Stimulated activated naive CD8-positive, alpha-beta T cell treated with anti-CD3 and anti-CD28 coated beads, Interleukin-15, Interleukin-2, amounts not matched to agents 100 U/mL and 50 U/mL, for 24 hours (primary cell): ENCODE measurements at places on chromosomes 7 and 10.

GRCh38 chr7:29642494-29643155 is 79.0 kb downstream of the PRR15 start:
- DNase-seq, result no peak

GRCh38 chr10:3874990-3875841 is 90.2 kb upstream of the KLF6 start:
- peak; percentile 2 for DNase-seq

- no peak for DNase-seq
These were observed 42.4 kb upstream of the ANKRD1 start for GRCh38 chr10:90963331-90963730.

DNA sequence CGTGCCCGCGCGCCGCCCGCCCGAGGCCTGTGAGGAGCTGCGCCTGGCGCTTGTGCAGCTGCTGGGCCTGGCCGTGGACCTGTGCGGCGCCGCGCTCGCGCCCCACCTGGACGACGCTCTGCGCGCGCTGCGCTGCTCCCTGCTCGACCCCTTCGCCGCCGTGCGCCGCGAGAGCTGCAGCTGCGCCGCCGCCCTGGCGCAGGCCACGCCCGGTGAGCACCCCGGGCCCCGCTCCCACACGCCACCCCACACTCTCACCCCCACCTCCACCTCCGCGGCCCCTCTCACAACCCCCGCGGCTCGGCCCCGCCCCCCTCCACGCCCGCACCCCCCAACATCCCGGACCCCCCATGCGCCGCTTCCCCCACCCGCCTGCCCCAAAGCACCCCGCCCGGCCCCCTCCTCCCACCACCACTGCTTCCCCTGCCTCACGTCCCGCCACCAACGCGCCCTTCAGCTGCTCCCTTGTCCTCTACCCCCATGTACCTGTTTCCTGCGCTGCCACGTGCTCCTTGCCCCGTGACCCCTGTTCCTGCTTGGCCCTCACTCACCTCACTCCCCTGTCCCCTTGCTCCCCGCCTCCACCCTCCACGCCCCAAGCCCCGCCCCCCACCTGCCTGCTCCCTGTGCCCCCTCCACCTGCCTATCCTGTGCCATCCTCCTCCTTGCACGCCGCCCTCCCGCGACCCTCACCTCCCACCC is at the start of gene PRKAR1B:
Gene PRKAR1B, minus strand, starts transcription at position 178 of the 702 bp plus-strand sequence. CDS start 15,776 bp downstream, outside the sequence.
- peak; percentile 59 for DNase-seq

DNA sequence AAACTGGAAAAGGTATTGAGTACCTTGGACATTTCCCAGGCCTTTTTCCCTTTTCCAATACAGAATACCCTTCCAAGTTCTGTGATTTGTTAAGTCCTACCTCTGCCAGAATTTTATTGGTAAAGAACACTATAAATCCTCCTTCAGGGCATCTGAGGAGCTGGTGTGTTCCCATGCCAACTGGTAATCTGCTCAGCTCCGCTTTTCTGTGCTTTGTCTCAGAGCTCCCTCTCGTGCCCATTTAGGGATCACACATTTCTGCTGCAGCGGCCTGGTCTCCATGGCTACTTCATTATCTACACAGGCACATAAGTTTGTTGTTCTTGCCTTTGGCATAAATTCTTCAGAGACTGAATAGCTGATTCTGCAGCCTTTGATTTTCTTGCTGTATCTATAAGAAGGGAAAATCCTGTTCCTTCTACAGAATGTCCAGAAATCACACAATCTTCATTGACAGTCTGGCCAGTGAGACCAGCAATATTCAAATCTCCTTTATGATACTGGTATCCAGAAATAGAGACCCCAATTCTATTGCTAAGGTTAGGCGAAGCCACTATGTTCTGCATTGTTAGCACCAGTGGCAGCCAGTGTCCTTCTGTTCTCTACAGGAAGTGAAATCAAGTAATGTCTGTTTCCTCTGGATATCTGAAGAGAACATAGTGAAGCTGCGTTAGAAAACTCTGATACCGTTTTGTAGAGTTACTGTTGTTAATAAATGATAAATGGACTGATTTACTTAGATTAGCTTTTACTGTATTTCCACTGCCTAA is 51.9 kb downstream of the DENND11 start:
- DNase-seq, result no peak

DNA sequence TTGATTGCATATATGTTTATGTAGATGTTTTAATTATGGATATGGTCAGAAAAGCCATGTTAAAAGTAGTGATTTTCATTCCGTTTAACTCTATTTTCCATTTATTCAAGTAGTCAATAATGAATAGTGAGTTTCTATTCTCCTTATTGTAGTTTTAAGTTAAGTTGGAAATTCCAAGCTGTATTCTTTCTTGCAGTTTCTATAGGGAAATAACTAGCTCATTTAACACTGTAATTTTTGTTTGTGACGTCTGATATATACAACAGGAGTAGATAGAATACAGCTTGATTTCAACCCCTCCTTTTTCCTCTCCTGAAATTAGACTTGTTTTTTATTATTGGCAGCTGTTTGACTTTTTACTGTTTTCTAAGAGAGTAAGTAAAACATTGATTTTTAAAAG is 47.2 kb downstream of the SLK start:
- DNase-seq, result no peak

DNA sequence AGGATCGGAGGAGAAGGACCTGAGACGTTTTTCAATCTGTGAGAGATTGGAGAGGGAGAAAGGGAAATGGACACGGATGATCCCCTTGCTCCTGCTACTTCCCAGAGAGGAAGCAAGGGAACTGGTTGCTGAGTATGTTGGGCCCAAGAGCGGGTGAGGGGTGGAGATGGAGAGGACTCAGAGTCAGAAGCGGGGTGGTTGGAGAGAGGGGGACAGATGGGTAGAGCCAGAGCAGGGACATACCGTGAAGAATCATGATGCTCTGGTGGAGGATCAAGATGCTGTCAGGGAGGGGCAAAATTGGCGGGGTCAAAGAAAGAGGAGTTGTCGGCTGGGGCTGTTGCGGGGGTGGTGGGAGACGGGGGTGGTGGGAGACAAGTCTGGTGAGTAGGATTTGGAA is 2.4 kb upstream of the CHST3 start:
- DNase-seq, result no peak

- no peak for DNase-seq
These were observed 17.1 kb downstream of the GRID1 start for GRCh38 chr10:86349474-86349873.

DNA sequence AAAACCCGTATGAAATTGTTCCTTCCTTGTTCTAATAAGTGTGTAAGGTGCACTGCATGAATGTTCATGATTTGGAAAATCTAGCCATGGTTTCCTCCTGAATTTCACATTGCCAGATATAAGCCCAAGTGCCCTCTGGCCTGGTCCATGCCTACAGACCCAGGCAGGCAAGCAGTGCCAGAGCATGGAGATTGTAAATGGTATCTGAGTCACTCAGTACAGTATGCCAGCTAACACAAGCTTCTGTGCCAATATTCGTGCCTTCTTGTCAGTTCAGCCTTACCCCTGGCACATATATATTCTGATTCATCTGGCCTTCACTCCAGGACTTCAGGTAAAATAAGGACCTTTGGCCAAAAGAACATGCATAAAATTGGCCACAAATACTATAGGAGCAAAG is 38.4 kb upstream of the PDE1C start:
- no peak for DNase-seq

DNA sequence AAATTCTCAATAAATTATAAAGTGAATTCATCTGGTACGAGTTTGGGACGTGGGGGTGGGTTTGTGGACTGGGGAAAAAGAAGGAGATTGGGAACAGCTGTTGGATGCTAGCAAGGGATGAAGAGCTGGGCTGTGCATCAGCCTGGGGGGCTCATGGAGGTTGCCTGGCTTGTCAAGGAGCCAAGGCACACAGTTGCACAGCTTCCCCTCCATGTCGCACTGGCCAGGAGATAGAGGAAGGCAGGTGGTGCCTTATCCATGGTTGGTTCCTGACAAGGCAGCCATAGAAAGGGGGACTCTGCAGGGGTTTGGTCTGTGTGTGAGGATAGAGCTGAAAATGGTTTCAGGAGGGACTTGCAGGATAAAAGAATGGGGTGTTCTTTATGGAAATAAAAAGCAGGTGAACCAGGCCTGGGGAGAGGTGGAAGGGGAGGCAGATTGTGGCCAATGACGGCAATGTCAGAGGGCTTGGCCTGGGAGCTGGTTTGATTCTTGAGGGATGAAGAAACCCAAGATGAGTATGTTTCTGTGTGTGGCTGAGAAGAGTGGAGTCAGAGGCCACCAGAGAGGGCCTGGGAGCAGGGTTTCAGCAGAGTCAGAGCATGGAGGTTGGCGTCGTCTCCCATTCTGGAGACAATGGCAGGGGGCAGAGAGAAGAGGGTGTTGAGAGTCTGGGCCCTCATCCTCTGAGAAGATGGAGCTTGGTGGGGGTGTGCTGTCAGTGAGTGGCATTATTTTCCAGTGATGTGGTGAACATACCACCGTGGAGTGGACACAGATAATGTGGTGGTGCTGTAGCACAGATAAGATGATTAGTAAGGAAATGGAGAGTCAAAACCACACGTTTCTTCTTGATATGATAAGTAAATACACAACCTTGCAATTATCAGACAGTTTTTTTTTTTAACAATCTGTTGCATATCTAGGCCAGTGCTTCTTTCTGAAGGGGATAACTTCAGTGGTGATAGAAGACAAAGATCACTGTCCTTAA is 108.2 kb downstream of the PTPN20 start:
- no peak for DNase-seq

- DNase-seq, result no peak
These were observed 27.3 kb downstream of the TFAM start for GRCh38 chr10:58412502-58412961.

- DNase-seq, result no peak
These were observed 215.7 kb upstream of the CSTF2T start for GRCh38 chr10:51915031-51915542.

GRCh38 chr7:40301486-40302068 is 166.8 kb downstream of the SUGCT start:
- DNase-seq, result no peak

- no peak for DNase-seq
These were observed 302.9 kb upstream of the ZMIZ1 start for GRCh38 chr10:78765726-78766335.

GRCh38 chr7:16978358-16979244 is 96.8 kb upstream of the AGR3 start:
- DNase-seq, result no peak

GRCh38 chr10:58326967-58327381 is 7.8 kb upstream of the UBE2D1 start:
- DNase-seq, result no peak

DNA sequence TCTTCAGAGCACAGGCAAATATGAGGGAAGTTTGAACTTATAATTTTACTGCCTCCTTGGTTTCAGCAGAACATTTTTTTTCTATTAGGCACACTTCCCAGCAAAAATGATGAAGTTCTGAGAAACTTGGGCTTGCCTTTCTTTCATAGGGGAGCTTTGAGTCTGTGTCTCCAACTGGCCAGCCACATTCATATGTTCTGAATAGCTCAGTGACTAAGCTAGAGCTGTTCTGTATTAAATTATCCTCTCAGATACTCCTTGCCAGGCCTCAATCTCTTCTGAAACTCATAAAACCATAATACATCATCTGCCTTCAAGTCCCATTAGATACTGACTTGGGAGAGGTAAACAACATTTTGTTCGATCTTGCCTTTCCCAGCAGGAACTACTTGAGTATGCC is 476.5 kb downstream of the GPAM start:
- no peak for DNase-seq

GRCh38 chr7:28440055-28440601 is 27.8 kb downstream of the CREB5 start:
- no peak for DNase-seq

DNA sequence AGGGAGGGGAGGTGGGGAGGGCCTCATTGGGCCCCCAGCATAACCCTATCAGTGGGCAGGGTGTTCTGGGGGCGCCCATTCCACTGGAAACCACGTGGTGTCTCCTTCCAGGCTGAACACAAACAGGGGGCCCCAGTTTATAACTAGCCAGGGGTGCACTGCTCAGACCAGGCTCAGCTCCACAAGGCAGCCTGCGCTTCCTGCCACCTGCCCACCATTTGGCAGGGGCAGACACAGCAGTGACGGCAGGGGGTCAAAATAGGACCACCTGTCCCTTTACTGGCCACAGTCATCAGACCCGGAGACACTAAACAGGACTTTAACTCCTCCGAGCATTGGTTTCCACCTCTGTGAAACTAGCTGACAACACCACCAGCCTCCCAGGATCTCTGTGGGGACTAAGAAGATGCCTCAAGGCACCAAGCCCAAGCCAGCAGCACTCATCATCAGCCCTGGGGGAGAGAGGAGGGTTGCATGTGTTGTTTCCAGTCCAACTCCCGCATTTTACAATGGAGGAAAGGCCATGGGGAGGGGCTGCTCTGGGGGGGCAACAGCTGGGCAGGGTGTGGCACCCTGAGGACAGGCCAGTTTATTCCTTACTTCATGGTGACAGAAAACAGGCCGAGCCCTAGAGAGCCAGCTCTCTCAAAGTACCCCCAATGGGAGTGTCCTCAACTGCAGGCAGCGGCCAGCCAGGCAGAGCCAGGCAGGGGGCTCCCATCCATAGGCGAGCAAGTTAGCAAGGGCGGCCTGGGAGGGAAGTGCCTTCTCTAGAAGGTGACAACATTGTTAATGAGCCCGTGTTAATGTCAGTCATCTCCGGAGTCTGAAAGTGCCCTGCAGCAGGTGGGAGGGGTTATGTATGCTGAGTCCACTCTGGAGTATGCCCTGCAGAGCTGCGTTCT is 127.6 kb downstream of the TNS3 start:
- DNase-seq, result no peak

DNA sequence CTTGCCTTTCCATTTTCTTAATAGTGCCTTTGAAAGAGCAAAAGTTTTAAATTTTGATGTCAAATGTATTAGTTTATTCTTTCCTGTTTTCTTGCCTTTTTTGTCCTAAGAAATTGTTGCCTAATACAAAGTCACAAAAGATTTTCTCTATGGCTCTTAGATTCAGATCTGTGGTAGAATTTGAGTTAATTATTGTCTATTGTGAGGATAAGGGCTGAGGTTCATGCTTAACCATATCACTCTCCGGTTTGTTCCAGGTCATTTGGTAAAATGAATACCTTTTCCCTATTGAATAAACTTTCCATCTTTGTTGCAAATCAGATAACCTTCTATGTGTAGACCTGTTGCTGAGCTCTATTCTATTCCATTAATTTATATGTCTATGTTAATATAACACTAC is 96.0 kb downstream of the NOD1 start:
- no peak for DNase-seq

- DNase-seq, result no peak
These were observed 686.1 kb upstream of the IGFBP3 start for GRCh38 chr7:46607176-46607575.

DNA sequence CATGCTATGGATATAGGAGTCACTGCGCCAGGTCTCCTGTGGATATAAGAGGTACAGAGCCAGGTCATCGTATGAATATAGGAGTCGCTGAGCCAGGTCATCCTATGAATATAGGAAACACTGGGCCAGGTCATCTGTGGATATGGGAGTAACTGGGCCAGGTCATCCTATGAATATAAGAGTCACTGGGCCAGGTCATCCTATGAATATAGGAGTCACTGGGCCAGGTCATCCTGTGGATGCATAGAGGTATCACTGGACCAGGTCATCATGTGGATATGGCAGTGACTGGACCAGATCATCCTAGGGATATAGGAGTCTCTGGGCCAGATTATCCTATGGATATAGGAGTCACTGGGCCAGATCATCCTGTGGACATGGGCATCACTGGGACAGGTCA is 181.7 kb downstream of the DNAH11 start:
- no peak for DNase-seq
